Thoracic aorta (tissue), 2 donors: ENCODE measurements at places on chromosomes 2 and 18. TPM values are rescaled to one million over a fixed set of nuclear protein-coding genes. Genes with fewer than 3 reads are reported as not detected.

Gene SCN1A
- not detected for total RNA-seq

GRCh38 chr18:28181616-28182015, 4.7 kb upstream of the CDH2 start:
- H3K4me3 ChIP-seq: no peak overlapping the region
- H3K36me3 ChIP-seq: no peaks in the 10 kb centered on the region
- H3K4me1 ChIP-seq: no peaks in the 10 kb centered on the region

GRCh38 chr2:41546031-41546430, 501.8 kb upstream of the PKDCC start:
- no peak overlapping the region for H3K27ac ChIP-seq
- no peaks in the 10 kb centered on the region for H3K27me3 ChIP-seq
- no peaks in the 10 kb centered on the region for H3K36me3 ChIP-seq

Gene STAT4
- 2.7 TPM for total RNA-seq

Gene ARHGEF4
- 2.8 TPM for total RNA-seq

GRCh38 chr18:22542406-22542835, 124.7 kb upstream of the CTAGE1 start:
- no peaks in the 10 kb centered on the region for H3K36me3 ChIP-seq
- peaks cover 33% of the 10 kb centered on the region for H3K4me1 ChIP-seq
- H3K4me3 ChIP-seq: no peak overlapping the region
- H3K27me3 ChIP-seq: no peaks in the 10 kb centered on the region

GRCh38 chr2:46377666-46378560, 80.7 kb downstream of the EPAS1 start:
- H3K36me3 ChIP-seq: peaks cover 73% of the 10 kb centered on the region
- H3K27me3 ChIP-seq: no peaks in the 10 kb centered on the region
- no peak for DNase-seq
- H3K27ac ChIP-seq: no peak overlapping the region
- H3K4me1 ChIP-seq: peaks cover 19% of the 10 kb centered on the region

Gene PROKR1
- total RNA-seq: not detected

- no peak for DNase-seq
- H3K27me3 ChIP-seq: no peaks in the 10 kb centered on the region
- H3K4me3 ChIP-seq: no peak overlapping the region
- no peaks in the 10 kb centered on the region for H3K4me1 ChIP-seq
- no peak overlapping the region for H3K27ac ChIP-seq
- H3K36me3 ChIP-seq: no peaks in the 10 kb centered on the region
These were observed 110.0 kb downstream of the MYCN start for GRCh38 chr2:16050261-16050907.

DNA sequence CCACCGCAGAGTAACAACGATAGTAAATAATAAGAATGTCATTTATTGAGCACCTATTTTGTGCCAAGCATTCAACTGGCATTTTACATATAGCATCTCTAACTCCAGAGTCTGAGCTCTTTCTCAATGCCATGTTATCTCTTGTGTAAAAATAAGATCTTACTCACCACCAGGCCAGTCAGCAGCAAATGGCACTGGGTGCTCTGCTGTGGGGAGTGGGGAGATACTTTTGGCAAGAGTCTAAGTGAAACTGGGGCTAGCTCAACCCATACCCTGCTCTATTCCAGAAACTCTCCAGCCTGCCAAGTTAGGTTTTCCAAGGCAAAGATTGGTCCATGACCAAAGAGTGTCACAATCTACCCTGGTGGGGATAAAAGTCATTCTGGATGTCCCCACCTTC, 5.0 kb upstream of the SLC4A3 start:
- no peaks in the 10 kb centered on the region for H3K4me1 ChIP-seq
- H3K36me3 ChIP-seq: no peaks in the 10 kb centered on the region
- no peaks in the 10 kb centered on the region for H3K27me3 ChIP-seq

DNA sequence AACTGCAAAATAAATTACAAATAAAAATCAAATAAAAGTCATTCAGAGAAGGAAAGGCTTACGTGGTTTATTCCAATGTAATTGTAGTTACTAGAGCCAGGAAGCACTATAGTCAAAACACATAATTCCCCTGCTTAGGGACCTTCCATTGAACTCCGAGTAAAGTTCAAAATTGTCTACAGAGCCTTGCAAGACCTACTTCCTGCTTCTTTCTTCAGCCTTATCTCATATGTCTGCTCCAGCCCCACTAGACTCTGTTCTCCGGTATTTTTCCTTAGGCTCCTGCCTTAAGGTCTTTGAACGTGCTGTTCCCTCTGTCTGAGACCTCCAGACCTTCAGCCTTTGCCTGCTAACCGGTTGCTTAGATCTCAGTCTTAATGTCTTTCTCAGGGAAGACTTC, 104.3 kb downstream of the ARL6IP6 start:
- H3K36me3 ChIP-seq: no peaks in the 10 kb centered on the region
- no peak overlapping the region for H3K27ac ChIP-seq
- no peak for DNase-seq
- H3K4me3 ChIP-seq: no peak overlapping the region

- no peak for DNase-seq
- H3K27me3 ChIP-seq: no peaks in the 10 kb centered on the region
- no peaks in the 10 kb centered on the region for H3K4me1 ChIP-seq
- H3K4me3 ChIP-seq: no peak overlapping the region
- H3K27ac ChIP-seq: no peak overlapping the region
These were observed 71.9 kb upstream of the CELF4 start for GRCh38 chr18:37637478-37637850.

DNA sequence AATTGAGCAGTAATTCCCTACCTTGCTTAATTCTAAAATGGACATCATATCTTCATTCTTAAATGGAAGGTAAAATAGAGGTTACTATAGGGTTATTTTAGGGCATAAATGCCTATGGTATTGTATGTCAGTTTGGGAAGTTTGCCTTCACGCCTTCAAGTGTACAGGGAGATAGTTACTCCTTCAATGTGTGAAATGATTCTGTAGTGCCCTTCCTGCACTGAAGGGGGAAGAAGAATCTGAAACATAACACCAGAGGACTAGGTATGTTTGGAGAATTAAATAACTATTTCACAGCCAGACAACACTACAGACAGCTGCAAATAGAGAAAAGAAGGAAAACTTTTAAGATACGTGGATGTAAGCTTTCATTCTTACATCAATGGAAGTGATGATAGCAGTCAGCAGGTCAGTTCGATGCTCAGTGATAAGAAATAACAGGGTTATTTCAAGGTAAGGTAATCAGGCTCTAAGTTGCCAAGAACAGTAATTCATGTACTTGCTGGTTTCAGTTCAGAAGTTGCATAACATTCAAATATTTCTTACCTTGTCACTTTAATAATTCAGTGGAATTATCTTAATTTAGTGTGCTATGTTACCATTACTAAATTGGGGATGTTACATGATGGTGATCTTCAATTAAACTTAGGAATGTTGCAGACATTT, 4.0 kb downstream of the PKP4 start:
- no peak overlapping the region for H3K27ac ChIP-seq
- no peak overlapping the region for H3K4me3 ChIP-seq
- H3K36me3 ChIP-seq: no peaks in the 10 kb centered on the region
- H3K4me1 ChIP-seq: peaks cover 19% of the 10 kb centered on the region
- no peaks in the 10 kb centered on the region for H3K27me3 ChIP-seq

GRCh38 chr2:228675646-228676045, 494.2 kb upstream of the SPHKAP start:
- H3K4me1 ChIP-seq: no peaks in the 10 kb centered on the region
- no peak overlapping the region for H3K4me3 ChIP-seq
- no peaks in the 10 kb centered on the region for H3K27me3 ChIP-seq

GRCh38 chr2:185978634-185979407, 240.2 kb downstream of the FSIP2 start:
- no peaks in the 10 kb centered on the region for H3K27me3 ChIP-seq
- H3K4me3 ChIP-seq: no peak overlapping the region
- H3K27ac ChIP-seq: no peak overlapping the region
- no peaks in the 10 kb centered on the region for H3K4me1 ChIP-seq

DNA sequence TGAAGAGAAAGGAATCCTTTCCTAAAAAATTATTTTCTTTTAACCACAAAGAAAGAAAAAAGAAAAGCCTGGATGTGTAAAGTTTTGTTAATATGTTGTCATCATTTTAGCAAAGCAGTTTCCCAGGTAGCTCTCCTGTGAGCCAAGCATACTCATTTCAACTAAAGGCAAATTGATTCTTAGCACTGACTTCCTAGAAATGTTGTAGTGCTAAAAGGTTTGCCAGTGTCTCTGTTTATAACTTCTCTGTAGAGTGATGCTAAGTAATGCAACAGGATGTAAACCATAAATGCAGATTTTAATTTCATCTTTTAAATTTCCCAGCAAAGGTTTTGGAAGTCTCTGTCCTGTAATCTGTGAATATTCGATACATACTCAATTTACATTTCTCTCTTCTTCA, 10.2 kb downstream of the GATA6 start:
- peaks cover 13% of the 10 kb centered on the region for H3K36me3 ChIP-seq
- peak overlapping the region; percentile 95 for H3K27ac ChIP-seq
- peaks cover 45% of the 10 kb centered on the region for H3K4me1 ChIP-seq

GRCh38 chr2:107323946-107324565, 438.1 kb upstream of the ST6GAL2 start:
- H3K27ac ChIP-seq: no peak overlapping the region
- no peak for DNase-seq
- no peaks in the 10 kb centered on the region for H3K27me3 ChIP-seq
- H3K4me3 ChIP-seq: no peak overlapping the region
- no peaks in the 10 kb centered on the region for H3K36me3 ChIP-seq
